ENCODE measurements at places on chromosomes 2 and 18. TPM values are rescaled to one million over a fixed set of nuclear protein-coding genes. Genes with fewer than 3 reads are reported as not detected.

- no peak for DNase-seq
Observed at GRCh38 chr2:192069417-192069816, 125.3 kb downstream of the TMEFF2 start.

DNA sequence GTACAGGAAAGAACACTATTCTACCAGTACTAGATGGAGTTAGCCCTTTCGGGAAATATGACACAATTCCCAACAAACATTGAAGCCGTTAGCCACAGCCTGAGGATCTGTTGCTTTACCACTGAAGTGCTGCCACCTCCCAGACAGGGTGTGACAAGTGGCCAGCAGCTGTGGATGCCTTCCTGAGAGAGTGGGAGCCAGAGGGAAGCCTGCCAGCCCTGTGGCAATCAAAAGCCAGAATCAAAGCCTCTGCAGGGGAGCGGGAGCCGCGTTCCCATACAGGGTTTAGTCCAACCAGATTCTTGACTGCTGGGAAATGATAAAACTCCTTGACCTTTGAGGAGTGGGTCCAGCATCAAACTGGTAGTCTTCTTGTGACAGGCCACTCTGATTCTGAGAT lies 38.0 kb downstream of the SLC4A1AP start:
- DNase-seq = no peak

GRCh38 chr18:79819064-79819967 lies 21.6 kb downstream of the KCNG2 start:
- DNase-seq = no peak

- DNase-seq = no peak
Observed at GRCh38 chr2:232038251-232038880, 76.9 kb downstream of the DIS3L2 start.

CCDC141 gene
- total RNA-seq = 0.54 TPM

CNGA3 gene
- total RNA-seq = not detected

RIT2 gene
- not detected for total RNA-seq

Measured in hematopoietic multipotent progenitor cell (in vitro differentiated cells).